ENCODE measurements at places on chromosomes 5 and 9. TPM values are rescaled to one million over a fixed set of nuclear protein-coding genes. Genes with fewer than 3 reads are reported as not detected.
A peak's percentile ranks its signal among the peaks of the same experiment; 100 is the strongest.

DNA sequence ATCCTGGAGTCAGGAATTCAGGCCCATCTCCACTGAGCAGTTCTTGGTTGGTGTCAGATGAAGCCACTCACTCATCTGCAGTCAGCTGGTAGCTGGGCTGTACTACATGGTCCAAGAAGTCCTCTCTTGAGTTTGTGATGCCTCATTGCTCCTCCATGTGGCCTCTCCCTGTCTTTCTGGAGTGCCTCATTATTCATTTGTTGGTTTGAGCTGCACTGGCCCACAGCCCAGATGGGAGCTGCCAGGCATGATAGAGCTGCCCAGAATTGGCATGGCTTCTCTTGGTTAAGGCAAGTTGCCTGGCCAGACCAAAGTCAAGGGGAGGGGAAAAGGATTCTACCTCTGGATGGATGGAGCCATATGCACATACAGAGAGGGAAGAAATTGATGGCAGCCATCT lies 8.0 kb downstream of the PTCD2 start:
- no peak for DNase-seq

- no peak for DNase-seq
Observed at GRCh38 chr5:181024245-181025064, 15.6 kb upstream of the BTNL9 start.

The CCNI2 gene
- total RNA-seq, result 8.3 TPM

DNA sequence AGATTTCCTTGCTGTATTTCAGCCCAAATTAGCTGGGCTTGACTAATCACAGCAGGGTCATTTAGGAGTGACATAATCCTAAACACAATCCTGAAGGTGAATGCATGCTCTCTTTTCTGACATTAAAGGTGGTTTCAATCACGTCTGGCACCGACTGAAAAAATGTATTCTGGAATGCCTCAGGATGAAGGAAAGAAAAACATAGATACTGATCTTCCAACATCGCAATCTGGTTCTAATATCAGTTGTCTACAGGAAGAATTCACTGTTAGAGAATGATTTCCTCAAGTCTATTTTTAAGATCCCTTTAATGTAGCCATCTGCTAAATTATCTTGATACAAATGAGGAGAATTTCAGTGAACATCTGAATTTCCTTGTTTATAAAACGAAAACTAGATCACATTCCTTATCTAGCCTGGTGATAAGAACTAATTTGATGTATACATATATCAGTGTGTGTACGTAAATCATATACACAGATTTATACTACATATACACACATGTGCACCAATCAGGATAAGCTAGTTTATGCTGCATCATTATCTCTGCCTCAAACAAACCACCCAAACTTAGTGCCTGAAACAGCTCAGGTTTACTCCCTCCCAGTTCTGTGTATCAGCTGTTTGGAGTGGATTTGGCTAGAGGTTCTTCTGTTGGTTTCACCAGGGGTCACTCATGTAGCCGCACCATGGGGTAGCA lies 31.3 kb upstream of the TAS2R1 start:
- no peak for DNase-seq

DNA sequence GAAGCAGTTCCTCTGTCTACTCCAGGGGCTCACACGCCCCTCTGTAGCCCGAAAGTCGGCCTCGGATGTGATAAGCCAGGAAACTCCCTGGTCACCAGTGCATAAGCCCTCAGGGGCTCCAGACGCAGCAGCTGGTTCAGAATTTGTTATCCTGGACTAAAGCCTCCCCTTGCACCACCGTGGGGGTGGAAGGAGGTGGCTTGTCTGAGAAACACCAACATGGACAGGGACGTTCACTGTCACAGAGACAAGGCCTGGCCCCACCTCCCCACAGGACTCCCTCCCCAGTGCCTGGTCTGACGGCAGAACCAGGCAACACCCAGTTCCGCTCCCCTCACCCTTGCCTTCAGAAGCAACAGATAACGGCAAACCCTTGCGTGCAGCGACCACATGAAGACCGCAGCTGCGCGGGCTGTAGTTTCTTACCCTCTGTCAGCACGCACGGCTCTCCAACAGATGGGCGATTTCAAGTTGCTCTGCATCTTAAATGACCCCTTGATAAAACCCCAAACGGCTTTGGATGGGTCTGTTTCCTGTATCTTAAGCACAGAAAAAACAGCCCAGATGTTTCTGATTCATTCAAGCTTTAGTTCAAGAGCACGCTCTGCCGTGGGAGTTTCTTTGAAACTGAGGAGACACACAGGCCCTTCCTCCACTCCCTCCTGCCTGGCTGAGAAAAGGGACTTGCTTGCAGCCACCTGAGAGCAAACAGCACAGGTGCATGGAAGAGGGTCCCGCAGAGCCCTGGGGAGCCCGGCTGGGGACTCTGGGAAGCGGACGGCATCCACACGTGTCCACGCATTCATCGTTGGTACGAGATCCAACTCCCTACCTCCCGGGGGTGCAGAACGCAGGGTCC lies 44.7 kb upstream of the NKD2 start:
- DNase-seq, result peak; percentile 86

The MARCOL gene
- total RNA-seq, result not detected

The PPP2CA gene
- 158 TPM for total RNA-seq

DNA sequence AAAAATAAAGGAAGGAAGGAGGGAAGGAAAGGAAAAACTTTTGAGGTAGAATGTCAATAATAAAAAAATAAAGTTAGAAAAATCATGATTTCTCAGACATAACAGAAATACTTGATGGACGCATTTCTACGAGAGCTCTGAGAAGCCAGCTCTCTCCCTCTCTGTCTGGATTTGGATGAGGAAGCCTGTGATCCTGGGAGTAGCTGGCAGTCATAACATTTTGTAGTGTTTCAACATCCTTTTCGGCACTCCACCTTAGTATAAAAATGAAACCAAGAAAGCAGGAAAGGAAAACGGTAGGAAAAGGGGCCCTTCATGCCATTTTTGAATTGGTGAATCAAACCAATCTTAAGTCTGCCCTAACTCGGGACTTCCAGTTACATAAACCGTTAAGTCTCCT lies 321.3 kb downstream of the EPB41L4A start:
- no peak for DNase-seq

DNA sequence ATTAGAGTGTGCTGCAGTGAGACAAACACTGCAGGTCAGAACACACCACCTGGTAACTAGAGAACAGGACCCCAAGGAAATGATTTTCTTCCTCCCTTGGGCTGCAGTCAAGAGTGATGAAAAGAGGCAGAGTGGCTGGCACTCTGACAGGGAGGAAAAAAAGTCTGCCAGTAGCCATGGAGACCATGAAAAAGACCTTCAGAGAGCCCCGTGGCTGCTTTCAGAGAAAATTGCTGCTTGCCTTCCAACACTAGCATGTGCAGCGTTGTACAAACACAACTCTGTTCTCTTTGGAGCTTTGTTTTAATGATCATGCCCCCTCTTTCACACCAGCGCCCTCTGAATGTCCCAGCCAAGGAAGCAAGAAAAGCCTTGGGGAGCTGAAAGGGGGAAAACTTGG lies 68.8 kb downstream of the ANKRD55 start:
- no peak for DNase-seq

The FKTN gene
- total RNA-seq, result 12.8 TPM

- DNase-seq, result no peak
Observed at GRCh38 chr5:61965069-61965468, 340.9 kb upstream of the KIF2A start.

- DNase-seq, result no peak
Observed at GRCh38 chr5:168214886-168215285, 76.6 kb upstream of the WWC1 start.

The HSDL2 gene
- total RNA-seq, result 28.9 TPM

- DNase-seq, result no peak
Observed at GRCh38 chr5:56464935-56465768, 232.0 kb upstream of the ANKRD55 start.

- DNase-seq, result no peak
Observed at GRCh38 chr9:134139081-134139480, 3.2 kb downstream of the WDR5 start.

The STPG3 gene
- total RNA-seq, result not detected
